ENCODE measurements at places on chromosomes 6 and 20. TPM values are rescaled to one million over a fixed set of nuclear protein-coding genes. Genes with fewer than 3 reads are reported as not detected.

The GPX5 gene
- polyA plus RNA-seq = not detected

The RIPPLY2 gene
- 0.48 TPM for polyA plus RNA-seq

The GNMT gene
- 0.34 TPM for polyA plus RNA-seq

The GLP1R gene
- 0.04 TPM for polyA plus RNA-seq

The MUC21 gene
- 1.1 TPM for polyA plus RNA-seq

The NFATC2 gene
- 1.0 TPM for polyA plus RNA-seq

The APOM gene
- polyA plus RNA-seq = 3.6 TPM

The PTCHD4 gene
- polyA plus RNA-seq = not detected

The MEI4 gene
- polyA plus RNA-seq = 0.04 TPM

The COL19A1 gene
- 0.09 TPM for polyA plus RNA-seq

The FOXC1 gene
- polyA plus RNA-seq = 7.3 TPM

The ZNF322 gene
- polyA plus RNA-seq = 7.2 TPM

The HLA-DQA1 gene
- 6.2 TPM for polyA plus RNA-seq

The GJA10 gene
- not detected for polyA plus RNA-seq

The NRN1 gene
- polyA plus RNA-seq = 25.9 TPM

The SLC17A2 gene
- not detected for polyA plus RNA-seq

The RAB44 gene
- 0.19 TPM for polyA plus RNA-seq

The GSTA3 gene
- polyA plus RNA-seq = not detected

Measured in adipose tissue (tissue), 3 donors.